ENCODE measurements at places on chromosomes 4 and X.

GRCh38 chr4:27759611-27760575, 899.3 kb downstream of the STIM2 start:
- no peak for DNase-seq

DNA sequence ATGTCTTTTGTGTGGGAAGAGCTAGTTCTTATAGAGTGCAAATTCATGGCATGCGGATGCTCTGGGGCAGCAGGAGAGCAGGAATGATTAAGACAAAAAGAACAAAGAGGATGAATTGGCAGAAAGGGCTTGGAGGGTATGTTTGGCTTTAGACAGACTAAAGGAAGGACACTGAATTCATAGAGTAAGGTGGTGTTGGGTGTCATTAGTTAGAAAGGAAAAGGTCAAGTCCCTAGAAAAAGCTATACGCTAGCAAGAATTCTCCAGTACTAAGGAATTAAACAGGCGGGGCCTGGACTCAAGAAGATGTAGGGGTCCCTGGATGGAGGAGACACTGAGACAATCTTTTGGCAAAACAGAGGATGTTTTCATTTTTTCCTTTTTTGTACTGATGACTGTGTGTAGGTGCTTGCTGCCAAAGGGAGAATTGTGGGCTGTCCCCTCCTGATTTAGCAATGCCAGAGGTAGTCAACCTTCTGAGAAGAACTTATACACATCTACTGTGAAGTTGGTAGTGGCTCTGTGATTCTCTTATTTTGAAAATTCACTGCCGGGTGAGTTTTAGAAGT, 391.0 kb downstream of the SPRY1 start:
- no peak for DNase-seq

- no peak for DNase-seq
These were observed 98.5 kb upstream of the MAP3K15 start for GRCh38 chrX:19613645-19614323.

- DNase-seq: no peak
These were observed 32.0 kb downstream of the DYNLT3 start for GRCh38 chrX:37815366-37815765.

- no peak for DNase-seq
These were observed 195.3 kb upstream of the ANXA3 start for GRCh38 chr4:78356251-78356786.

DNA sequence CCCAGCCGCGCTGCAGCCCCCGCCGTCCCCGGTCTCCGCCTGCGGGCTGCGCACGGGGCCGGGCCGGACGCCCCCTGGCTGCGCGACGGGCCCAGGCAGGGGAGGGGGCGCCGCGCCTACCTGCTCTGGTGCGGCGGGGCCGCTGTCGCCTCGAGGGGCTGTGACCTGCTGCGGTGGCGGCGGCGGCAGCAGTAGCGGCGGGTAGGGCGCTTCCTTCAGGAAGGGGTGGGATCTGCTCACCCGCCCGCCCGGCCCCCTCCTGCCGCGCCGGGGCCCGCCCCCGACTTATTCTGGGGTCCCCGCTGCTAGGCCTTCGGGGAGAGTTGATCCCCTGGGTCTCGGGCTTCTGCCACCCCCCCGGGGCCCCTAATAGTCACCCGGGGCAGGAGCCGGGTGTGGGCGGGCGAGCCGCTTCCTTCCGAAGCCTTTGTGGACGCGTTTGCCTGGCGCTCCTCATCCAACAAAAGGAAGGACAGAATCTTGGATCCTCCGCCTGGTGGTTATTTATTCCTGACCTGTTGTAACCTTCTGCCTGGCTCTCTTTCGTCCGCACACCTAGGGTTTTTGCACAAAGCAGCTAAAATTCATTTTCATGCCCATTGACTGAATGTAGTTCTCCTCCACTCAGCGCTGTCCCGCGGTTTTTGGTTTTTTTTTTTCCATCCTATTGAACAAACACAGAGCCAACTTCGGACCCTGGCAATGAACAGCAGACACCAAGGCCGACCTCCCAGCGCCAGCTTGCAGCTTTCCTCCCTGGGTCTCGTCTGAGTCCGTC, at the start of gene TMEM150C:
TMEM150C (minus strand) TSS at position 203 of the 778 bp plus-strand sequence. CDS start 57,331 bp downstream, outside the sequence.
- no peak for DNase-seq

- no peak for DNase-seq
These were observed 273.0 kb downstream of the SLC7A11 start for GRCh38 chr4:137968956-137969678.

GRCh38 chrX:33204889-33205288, 6.5 kb downstream of the DMD start:
- DNase-seq: no peak

DNA sequence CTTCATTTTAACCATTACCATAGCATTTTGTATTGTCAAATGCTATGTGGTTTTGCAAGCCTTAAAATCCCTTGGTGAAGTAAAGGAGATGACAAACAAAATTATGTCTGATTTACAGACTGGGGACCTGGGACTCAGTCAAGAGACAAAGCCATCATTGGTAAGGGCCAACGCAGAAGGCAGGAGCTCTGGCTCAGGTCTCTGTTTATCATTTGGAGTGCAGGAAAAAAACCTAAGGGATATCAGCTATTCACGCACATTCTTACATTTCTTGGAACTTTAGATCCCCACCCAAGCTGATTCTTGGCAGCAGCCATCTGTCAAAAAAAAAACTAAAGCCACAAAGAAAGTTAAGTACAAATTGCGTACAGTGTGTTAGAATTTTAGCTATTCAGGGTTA, 731.9 kb downstream of the STPG2 start:
- no peak for DNase-seq

GRCh38 chrX:15244421-15244820, 25.5 kb downstream of the ASB9 start:
- DNase-seq: no peak

DNA sequence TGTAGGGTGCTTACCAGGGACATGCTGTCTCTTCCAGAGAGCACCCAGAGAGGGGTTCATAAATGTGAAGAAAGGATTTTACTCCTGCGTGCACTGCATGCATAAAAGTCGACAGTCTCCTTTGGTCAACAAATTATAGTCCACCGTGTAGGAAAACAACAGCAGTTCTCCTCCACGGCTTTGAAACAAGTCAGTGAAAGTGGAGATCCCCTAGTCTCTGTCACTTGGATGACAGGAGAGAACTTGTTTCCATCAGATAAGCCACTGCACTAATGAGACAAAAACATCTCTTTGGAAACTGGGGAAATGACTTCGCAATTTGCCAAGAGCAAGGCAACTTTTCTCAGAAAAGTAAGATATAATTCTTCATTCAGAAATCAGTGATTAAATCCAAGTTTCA, 9.7 kb downstream of the UNC5C start:
- no peak for DNase-seq

DNA sequence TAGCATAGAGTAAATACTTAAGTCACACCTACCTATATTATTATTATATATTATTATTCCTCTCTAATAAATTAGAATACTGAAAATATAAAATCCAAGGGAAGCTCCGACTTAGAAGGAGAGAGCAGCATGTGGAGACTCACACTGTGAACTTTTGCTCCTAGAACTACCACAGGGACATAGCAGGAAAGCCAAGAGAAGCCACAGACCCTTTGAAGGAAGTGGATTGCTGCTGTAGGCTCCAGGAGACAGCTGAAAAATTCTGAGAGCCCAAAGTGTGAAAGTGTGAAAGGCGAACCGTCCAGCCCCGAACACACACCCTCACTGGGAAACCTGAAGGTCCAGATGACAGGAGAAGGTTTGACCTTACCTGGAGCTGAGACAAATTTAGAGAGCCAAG, 177.0 kb downstream of the FAM13A start:
- DNase-seq: no peak

Measured in CD4-positive, alpha-beta T cell treated with Interleukin-6 at 100 ng/mL for 8 hours (primary cell).